Kidney capillary endothelial cell (primary cell): ENCODE measurements at places on chromosomes 6 and 20.

DNA sequence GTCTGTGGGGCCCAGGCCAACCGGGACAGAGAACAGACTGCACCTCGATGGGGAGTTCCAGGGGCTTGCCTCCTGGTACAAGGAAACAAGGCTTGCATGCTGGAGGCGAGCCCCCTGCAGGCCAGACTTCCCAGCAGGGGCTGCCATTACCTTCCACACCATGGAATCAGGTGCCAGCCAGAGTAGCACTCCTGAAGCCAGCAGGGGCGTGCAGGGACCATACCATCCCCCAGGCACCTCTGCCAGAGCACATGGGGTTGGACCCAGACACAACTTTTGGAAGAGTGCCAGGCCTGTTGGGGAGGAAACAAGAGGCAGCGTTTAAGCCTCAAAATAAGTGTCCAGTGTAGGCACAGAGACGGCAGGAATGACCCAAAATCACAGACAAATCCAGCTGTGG, 6.5 kb downstream of the DDO start:
- DNase-seq, result no peak

DNA sequence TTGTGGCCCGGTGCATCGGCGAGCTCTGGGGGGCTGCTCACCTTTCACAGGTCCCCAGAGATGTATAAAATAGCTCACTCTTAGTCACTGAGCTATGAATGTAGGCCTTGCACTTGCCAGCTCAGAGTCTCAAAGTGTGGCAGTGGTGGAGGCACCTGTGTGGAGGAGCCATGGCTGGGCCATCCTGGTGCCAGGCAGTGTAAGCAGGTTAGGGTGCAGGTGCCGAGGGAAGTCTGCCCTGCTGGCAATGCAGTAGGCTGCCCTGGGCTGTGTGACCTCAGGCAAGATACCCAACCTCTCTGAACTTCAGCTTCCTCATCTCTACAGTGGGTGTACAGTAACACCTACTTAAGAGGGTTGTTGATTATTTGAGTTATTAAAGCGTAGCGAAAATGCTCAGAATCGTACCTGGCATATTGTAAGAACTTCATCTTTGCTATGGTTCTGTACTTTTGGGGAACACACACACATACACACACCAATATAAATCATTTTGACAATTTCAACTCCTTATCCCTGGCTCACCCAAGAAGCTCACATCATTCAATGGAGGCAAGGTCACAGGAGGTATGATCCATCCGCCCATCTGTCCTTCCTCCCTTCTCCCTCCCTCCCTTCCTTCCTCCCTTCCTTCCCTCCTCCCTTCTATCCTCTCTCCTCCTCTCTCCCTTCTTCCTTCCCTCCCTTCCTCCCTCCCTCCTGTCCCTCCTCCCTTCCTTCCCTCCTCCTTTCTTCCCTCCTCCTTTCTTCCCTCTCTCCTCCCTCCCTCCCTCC, 66.8 kb upstream of the STX16 start:
- no peak for DNase-seq

GRCh38 chr6:31734821-31735406, 1.4 kb downstream of the CLIC1 start:
- peak; percentile 97 for DNase-seq

DNA sequence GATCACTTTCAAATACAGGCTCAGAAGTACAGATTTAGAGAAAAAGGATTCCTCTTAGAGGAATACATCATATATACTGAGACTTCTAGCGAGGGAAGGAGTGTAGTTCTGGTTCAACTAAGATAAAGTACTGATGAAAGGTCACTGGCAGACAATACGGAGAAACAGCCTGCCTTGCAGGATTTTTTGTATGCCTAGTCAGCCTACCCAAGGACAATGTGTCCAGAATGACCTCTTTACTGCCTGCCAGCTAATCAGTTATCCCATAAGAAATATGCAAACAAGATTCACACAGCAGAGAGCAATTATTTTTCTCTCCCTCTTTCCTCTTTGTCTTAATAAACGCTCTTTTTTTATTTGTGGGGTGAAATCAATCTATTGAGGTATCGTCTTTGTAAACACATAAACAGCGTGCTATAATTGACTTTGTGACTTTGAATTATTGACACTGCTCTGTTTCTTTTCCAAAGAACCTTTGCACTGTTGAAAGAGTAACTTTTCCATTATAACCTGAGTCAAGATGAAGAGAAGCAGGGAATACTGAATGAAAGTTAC, 1.4 kb upstream of the TSPYL4 start:
- DNase-seq, result peak; percentile 39

GRCh38 chr6:47146431-47147174, 104.5 kb upstream of the ADGRF1 start:
- DNase-seq, result no peak

GRCh38 chr6:156190270-156190669, 586.9 kb upstream of the ARID1B start:
- no peak for DNase-seq

DNA sequence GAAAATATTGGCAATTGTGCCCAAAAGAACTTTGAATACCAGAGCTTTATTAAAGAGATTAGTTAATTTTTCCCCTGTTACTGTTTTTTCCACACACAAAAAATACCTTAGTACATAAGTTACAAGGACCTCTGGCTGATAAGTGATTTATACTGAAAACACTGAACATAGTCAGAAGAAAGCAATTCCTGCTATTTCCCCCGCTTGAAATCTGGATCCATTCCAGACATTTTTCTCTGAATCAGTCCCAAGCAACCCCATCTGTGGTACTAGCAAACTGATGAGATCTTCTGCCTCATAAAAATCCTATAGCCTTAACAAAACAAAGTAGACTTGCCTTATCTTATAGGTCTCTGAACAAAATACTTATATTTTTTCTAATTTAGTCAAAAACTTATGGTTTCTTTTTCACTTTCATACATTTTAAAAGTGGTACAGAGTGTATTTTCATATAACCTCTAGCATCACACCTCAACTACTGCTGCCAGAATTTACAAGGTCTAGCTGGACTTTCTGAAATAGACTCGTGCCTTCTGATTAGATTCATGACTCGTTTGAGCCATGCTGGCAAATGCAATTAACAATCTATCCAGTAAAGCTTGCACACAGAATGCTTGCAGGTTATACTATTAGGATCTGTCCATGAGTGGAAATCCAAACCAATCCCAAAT, 111.9 kb downstream of the TBX18 start:
- DNase-seq, result no peak

DNA sequence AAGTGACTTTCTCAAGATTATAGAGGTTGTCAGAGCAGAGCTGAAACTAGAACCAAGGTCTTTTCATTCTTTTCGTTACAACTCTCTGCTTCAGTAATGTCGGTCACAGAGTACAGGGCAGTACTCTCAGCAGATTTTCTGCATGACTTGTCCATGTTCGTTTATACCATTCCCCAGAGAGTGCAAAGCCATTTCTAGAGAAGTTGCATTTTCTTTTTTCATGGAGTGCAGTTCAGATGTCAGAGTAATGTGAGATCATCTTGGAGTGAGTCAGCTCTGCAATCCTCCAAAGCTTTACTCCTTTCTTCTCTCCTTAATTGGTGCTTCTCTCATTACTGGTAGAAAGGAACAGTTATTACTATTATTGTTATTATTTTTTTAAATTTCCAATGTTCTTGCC, 115.6 kb upstream of the B3GAT2 start:
- DNase-seq, result no peak

- DNase-seq, result no peak
These were observed 722 bp upstream of the TMEM14B start for GRCh38 chr6:10746915-10747250.

- no peak for DNase-seq
These were observed 123.8 kb downstream of the QKI start for GRCh38 chr6:163538331-163538730.

DNA sequence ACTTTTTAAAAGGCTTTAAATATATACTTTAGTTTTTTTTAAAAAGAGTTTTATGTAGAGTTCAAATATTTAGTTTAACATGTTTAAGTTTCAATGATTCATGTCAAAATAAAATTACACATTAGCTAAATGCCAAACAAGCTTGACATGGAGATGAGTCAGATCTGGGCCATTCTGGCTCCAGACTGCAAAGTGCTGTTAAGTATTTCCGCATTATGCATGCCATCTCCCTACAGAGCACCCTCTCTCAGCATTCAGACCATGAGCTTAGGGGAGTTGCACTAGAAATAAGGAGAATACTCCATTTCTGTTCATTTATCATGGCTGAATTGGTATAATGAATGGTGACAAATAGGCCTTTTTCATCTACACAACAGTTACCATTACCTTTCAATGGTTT, 21.5 kb upstream of the HS3ST5 start:
- no peak for DNase-seq

- no peak for DNase-seq
These were observed 279.4 kb upstream of the MAN1A1 start for GRCh38 chr6:119628691-119629594.

- no peak for DNase-seq
These were observed 720.6 kb downstream of the RFPL4B start for GRCh38 chr6:113067612-113068275.

DNA sequence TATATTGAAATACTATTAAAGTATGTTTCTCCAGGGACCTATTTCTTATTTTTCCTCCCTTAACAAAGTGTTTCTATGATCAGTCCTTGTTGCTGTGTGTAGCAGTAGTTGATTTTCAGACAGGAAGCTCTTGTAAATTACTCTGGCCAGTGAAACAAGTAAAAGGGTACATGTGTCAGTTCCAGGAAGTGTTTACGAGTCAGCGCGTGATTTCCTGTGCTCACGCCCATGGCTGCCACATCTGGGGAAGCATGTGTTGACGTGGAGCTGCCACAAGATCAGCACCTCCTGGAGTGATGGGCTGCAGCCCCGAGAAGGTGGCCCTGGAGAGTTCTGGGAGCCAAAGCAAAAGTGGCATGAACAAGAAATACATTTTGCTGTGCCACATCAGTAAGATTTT, 38.6 kb upstream of the GGTLC1 start:
- DNase-seq, result peak; percentile 92

GRCh38 chr20:34938466-34939163, 17.0 kb downstream of the GSS start:
- DNase-seq, result no peak

GRCh38 chr6:34196833-34197195, 39.9 kb upstream of the HMGA1 start:
- no peak for DNase-seq
